ENCODE measurements at places on chromosomes 7 and 10.

DNA sequence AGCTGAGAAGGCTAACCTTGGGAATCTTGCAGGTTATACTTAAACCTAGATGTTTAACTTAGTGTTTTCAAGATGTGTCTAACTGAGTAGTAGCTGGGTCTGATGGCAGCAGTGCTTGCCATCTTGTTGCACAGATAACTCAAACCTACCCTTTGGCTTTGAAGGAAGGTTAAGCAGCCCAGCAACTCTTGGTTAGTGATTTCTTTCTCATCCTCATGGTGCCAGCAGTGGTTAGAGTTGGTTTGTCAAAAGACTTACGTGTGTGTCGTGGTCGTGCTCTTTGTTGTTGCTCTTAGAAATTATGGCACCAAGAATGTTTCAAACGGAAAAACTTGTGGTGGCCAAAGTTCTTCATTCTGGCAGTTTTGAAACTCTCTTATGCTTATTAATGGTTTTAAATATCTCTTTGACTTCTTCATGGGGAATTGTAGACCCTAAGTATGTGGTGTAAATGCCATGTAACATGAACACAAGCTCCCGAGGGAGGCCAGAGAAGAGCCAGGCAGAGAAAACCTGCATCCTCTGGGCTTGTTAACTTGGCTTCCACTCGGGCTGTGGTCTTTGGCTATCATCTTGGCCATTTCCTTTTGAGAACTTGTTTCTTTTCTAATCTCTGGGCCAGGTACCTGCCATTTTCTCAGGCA is 61.0 kb downstream of the KLHDC10 start:
- no peak for DNase-seq

GRCh38 chr7:64562256-64562625 is 630 bp downstream of the ZNF680 start:
- DNase-seq: no peak

GRCh38 chr7:90455163-90456030 is 14.0 kb upstream of the PTTG1IP2 start:
- peak; percentile 84 for DNase-seq

- DNase-seq: no peak
Measured at GRCh38 chr10:104250371-104250770, 4.3 kb upstream of the GSTO1 start.

DNA sequence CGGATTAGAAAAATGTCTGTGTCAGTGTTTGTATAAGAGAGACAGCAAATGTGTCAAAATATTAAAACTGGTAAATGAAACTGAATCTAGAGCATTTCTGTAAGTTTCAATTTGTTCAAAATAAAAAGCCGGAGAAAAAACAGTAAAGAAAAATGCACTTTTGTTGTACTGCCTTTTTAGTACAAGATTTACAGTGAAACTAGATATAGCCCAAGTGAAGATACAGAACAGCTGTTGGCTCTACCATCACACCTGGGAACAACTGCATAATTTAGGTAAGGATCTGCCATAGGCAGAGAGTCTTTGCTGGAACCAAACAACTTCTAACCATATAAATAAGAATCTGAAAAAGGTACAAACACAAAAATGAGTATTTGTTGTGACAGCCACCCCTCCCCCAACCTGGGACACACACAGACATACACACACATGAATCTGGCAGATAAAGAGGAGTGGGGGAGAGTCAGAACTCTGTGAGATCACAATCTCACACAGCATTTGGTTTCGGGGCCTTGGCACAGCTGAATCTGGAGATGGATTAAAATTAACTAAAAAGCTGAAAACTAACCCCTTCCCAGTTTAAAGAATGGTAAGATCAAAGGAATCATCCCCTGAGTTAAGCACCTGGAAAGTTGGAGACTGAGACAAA is 54.8 kb downstream of the DPY19L1 start:
- no peak for DNase-seq

GRCh38 chr7:130473289-130473688 is 18.6 kb upstream of the MEST start:
- DNase-seq: no peak

DNA sequence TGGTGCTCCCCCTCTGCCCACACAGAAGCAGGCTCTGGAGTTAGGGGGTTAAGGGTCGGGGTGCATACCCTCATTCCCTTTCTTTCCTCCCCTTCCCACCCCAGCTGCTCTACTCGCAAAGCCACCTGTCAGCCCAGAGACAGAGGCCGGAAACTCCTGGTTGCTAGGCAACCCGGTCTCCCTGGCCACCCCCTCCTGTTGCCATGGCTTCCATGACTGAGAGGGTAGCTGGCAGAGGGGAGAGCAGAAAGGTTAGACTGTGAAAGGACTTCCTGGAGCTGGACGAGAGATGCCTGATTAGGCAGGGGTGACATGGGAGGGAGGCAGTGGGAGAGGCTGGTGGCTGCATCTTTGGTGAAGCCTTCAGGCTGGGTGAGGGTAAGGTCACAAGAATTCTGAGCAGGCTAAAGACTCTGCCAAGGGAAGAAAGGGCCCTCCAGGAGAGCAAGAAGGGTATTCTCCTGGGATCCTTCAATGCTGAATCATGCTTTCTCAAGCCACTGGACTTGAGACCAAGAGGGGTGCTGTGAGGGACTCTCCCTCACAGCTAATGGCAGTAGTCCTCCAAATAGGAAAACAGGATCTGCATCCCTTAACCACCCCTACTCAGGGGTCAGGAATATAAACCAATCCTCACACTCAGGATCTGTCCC is 5.4 kb downstream of the PSD start:
- peak; percentile 94 for DNase-seq

DNA sequence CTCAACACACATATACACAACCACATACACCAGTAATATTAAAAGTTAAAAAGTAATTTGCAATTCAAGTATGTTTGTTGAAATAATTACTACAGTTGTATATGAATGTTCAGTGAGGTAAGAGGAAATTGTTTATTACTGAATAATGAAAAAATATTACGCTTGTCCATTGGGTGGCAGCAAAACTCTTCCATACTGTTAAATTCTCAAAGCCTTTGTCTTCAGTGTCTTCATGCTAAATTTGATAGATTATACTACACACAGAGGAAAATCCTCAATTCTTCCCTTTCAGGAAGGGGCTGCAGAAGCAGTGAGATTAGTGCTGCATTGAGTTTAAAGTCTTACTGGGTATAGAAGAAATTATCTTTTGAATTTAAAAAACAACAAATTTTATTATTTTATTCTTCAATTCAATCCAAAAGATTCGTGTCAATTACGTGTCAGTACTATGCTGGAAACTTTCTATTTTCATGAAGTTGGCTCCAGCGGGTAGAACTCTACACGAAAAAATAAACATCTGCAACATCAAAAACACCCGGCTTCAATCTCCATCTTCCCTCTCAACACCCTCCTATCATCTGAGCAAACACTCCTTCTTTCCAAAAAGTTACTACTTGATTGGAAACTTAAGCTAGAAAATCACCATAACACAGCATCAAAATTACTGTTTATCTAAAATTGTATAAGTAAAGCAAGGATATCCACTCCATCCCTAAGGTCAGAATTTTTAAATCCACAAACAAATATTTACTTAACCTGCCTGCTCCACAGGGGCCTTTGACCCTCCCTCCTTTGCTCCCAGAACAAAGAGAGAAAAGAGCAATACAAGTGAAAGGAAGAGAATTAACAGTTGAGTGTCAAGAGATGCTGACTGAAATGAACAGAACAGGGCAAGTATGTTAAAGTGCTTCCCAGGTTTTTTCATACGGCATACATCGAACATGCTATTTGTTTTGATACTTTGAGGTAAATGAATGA is 37.0 kb upstream of the TES start:
- DNase-seq: peak; percentile 89

GRCh38 chr10:101099901-101100300 is 31.2 kb upstream of the TLX1 start:
- DNase-seq: no peak

DNA sequence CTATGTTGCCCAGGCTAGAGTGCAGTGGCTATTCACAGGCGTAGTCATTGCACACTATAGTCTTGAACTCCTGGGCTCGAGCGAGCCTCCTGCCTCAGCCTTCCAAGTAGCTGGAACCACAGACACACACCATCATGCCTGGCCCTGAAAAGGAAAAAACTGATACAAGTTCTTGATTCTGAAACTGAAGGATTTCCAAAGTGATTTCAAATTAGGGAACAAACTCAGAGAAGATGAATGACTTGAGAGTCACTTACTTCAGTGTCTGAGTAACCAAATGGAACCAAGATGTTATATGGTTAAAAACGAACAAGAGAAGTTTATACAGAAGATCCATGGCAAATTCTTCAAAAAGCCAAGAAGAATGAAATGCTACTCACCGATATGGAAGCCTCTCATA is 14.4 kb downstream of the CWF19L1 start:
- no peak for DNase-seq

DNA sequence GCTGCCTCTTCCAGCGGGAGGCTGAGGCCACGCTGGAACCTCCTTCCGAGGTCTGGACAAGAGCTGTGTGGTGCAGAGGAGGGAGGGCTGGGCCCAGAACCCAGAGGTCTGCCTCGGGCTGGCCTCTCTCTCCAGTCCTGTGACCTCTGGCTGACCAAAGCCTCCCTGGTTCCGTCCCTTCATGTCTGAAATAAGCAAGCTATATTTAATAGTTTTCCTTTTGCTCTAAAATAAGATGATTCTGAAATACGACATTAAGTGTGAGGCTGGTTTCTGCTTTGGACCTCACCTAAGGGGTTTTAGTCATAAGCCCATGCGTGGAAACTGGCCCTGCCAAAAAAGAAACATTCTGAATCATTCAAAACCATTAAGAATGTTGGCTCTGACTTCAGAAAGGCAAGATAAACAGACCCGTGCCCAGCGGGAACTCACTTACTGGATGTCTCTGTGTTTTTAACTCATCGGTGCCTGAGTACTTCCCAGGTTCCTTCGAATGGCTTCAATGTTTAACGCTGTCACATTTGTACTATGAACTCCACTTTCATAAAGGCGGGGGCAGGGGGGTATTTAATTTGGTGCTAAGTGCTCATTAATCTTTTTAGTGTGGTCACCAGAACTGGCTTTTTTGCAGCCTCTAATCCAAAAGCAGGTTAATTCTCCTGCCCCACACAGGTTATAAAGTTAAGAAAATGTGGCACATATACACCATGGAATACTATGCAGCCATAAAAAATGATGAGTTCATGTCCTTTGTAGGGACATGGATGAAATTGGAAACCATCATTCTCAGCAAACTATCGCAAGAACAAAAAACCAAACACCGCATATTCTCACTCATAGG is 157.5 kb upstream of the KLF14 start:
- DNase-seq: no peak

- no peak for DNase-seq
Measured at GRCh38 chr7:133165001-133165400, 83.1 kb upstream of the CHCHD3 start.

GRCh38 chr7:116177009-116177408 is 33.3 kb upstream of the TES start:
- no peak for DNase-seq

GRCh38 chr7:98559219-98559618 is 57.9 kb upstream of the NPTX2 start:
- DNase-seq: no peak

DNA sequence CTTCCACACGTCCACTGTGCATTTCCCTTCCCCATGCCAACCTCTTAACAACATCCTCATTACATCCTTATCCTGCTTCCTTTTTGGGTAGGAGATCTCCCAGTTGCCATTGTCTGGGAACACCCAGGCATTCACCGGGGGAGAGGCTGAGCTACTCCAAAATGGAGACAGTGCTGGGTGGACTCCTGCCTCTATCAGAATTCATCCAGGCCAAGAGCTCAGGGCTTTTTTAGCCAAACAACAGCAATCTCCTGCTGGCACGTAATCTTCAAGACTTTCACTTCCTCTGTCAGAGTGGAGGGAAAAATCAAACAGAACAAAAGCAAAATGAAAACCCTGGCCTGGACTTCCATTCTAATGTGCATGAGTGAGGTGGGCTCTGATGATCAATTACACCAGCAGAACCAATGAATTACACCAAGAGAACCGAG is 245.0 kb downstream of the PRPF18 start:
- peak; percentile 40 for DNase-seq

- no peak for DNase-seq
Measured at GRCh38 chr7:156662277-156662676, 21.7 kb downstream of the RNF32 start.

- no peak for DNase-seq
Measured at GRCh38 chr7:43467406-43467805, 115.5 kb upstream of the STK17A start.

DNA sequence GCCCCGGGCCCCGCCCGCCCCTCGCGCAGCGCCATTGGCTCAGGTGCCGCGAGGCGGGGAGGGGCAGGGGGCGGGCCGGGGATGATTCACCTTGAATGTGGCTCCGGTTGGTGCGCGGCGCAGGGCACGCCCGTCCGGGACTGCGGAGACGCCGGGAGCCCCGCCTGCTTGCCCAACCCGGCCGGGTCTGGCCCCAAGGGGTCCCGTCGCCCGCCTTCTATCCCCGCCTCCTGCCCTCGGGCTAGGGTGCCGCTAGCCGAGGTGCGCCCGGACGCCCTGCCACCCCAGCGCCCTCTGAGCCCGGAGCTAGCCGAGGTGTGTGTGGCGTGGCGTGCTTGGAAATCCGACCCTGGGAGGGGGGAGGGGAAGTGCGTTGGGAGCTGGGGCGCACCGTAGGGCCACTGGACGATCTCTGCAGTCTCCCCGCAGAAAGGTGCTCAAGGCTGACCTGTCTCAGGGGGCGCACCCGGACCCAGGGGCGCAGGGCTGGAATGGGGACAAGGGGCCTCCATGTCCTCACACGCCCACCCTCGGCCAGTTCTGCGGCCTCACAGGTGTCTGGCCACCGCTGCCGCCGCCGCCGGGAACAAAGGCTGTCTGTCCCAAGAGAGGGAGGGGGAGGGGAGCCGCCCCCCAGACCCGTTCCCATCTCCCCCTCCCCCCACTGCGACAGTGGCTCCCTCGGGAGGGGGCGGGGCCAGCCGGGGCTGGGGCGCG is 168.9 kb downstream of the NRF1 start:
- no peak for DNase-seq

DNA sequence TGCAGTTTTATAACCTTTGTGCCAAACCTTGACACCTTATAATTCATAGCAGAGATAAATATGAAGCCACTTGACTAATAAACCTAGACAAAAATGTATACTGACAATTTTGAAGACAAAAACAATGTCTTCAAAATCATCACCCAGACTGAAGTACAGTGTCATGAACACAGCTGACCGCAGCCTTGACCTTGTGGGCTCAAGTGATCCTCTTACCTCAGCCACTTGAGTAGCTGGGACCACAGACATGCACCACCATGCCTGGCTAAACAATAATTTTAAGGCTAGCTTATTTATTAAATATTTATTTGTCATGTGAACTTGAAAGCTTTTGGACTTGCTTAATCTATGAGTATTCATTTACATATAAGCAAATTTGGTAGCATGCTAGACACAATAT is 24.3 kb downstream of the IL6 start:
- no peak for DNase-seq

- DNase-seq: no peak
Measured at GRCh38 chr10:30412901-30413300, 21.1 kb upstream of the MAP3K8 start.

GRCh38 chr10:6229746-6230145 is 27.0 kb downstream of the PFKFB3 start:
- DNase-seq: no peak

GRCh38 chr7:149458235-149458634 is 2.6 kb downstream of the ZNF777 start:
- DNase-seq: no peak
